ENCODE measurements at places on chromosomes 12 and 14.
A peak's percentile ranks its signal among the peaks of the same experiment; 100 is the strongest.

GRCh38 chr12:95336387-95337067 lies 118.9 kb downstream of the VEZT start:
- DNase-seq, result peak; percentile 50

DNA sequence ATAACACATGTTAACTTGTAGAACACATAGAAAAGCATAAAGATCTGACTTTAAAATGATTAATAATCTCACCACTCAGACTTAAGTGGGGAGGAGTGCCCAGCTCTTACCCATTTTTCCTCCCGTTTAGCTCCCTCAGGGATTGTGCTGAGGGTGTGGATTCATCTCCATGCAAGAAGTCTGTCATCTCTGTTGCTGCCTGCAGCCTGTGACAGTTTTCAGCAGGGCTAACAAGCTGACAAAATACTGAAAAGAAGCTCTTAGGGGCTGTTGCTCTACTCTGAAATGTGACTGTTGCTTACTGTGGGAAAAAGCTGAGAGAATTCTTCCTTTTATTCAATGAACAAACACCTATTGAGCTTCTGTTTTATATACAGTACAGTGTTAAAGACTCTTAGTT lies 216.2 kb downstream of the CPNE8 start:
- DNase-seq, result no peak

GRCh38 chr12:31507966-31508365 lies 83.0 kb downstream of the DENND5B start:
- no peak for DNase-seq

GRCh38 chr12:47328831-47329545 lies 249.2 kb upstream of the AMIGO2 start:
- no peak for DNase-seq

DNA sequence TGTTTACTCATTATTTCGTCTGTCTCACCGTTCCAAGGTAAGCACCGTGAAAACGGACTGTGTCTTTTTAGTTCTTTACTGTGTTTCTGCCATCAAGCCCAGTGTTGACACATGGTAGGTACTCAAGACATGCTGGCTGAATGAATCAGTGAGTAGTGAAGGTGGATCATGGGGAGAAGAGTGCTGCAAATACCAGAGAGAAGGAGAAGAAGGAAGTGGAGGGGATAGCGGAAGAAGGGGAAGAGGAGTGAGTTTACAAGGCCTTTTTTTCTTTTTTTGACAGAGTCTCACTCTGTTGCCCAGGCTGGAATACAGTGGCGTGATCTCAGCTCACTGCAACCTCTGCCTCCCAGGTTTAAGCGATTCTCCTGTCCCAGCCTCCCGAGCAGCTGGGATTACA lies 54.6 kb downstream of the ETV6 start:
- DNase-seq, result no peak

GRCh38 chr14:92577321-92577742 lies 63.8 kb downstream of the RIN3 start:
- DNase-seq, result no peak

DNA sequence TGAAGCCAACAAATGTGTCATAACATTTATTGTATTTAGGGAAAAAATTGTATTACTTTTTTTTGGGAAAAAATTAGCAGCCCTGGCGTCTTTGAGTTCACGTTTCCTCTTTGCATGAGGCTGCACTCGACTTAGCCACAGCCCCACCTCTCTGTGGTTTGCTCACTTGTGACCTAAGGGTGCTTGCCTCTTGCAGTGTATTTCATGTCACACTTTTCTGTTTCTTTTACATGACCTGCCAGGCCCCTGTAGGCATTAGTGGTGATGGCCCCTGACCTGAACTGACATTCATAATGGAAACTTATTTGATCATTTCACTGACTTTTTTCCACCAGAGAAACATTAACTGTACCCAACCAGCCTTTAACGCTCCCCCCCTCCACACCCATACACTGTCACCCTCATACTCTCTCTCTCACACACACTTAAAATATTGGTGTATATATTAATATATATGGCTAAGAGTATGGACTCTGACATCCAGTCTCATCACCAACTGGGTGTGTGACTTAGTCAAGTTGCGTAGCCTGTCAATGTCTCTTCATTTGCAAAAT lies 122.9 kb downstream of the PRKCH start:
- no peak for DNase-seq

- no peak for DNase-seq
Observed at GRCh38 chr12:12683136-12683697, 12.8 kb downstream of the GPR19 start.

- DNase-seq, result no peak
Observed at GRCh38 chr14:97264516-97265230, 467.5 kb downstream of the VRK1 start.

GRCh38 chr12:30613119-30613830 lies 82.4 kb downstream of the IPO8 start:
- no peak for DNase-seq

- DNase-seq, result peak; percentile 30
Observed at GRCh38 chr14:59020382-59020781, 168.1 kb upstream of the DAAM1 start.

DNA sequence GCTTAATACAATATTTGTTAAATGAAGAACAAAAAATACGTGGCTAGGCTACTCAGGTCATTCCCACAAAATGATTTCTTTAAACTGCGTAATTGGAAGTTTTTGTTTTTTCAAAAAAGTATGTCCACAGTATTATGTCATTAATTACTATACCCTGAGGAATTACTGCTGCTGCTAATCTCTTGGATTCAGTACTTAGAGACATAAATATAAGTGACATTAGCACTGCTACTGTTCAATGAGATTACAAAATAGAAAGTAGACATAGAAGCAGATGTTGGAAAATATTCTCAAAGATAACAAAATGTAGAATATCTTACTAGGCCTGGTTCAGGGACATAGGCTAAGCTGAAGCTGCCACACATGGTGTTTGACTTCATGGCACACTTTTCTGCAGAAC lies 36.3 kb downstream of the HMGA2 start:
- no peak for DNase-seq

- no peak for DNase-seq
Observed at GRCh38 chr14:21840765-21841164, 167.1 kb upstream of the OR4E1 start.

DNA sequence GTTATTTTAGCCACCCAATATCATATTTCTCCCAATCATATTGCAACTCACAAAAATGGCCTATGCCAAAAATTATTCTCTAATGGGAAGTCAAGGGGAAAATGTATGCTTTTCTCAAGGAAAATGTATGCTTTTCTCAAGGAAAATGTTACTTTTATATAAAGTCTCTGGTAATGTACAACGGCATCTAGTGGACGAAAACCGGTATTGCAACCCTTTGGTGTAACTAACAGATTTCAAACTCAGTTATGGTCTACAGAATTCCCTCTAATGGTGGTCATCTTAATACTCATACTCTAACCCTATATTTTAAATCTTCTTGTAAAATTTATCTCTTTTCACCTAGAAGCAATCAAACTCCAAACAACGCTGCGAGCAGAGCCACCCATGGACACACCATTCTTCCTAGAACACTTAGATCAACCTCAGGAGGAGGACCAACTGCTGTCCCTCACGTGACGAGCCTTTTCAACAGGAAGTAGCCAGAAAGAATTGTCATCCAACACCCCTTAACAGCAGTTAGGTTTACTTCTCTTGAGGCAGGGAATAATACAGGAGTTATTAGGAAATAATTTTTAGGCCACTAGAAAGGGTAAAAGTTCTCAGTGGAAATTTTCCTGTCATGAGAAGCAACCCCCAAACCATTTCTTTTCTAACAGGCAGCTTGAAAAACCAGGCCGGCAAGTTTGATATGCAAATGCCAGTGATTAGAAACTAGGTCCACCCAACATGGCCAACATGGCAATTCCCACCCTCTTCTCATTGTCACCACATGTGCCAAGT lies 20.1 kb downstream of the APOBEC1 start:
- no peak for DNase-seq

- DNase-seq, result no peak
Observed at GRCh38 chr14:54782751-54783659, 119.6 kb downstream of the GCH1 start.

DNA sequence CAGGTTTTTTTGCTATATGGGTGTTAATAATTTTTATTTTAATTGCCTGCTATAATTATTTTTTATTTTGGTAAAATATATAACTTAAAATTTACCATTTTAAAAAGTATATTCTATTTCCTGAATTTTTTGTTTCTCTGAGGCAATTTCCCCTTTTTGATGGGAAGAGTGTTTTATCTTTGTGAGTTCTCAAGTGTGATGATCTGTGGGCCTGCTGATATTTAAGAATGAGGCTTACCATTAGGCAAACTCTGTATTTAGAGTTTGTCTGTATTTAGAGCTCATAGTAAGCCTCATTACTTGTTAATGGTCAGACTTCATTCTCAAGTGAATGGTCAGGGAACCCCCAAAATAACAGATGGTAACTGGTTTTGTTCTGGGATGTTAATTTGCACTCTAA lies 48.0 kb downstream of the WNK1 start:
- DNase-seq, result no peak

GRCh38 chr12:107369006-107369405 lies 275.7 kb upstream of the CRY1 start:
- no peak for DNase-seq

- DNase-seq, result no peak
Observed at GRCh38 chr14:68946489-68946822, 32.6 kb downstream of the ACTN1 start.

GRCh38 chr12:13509740-13510139 lies 313.2 kb downstream of the EMP1 start:
- no peak for DNase-seq

DNA sequence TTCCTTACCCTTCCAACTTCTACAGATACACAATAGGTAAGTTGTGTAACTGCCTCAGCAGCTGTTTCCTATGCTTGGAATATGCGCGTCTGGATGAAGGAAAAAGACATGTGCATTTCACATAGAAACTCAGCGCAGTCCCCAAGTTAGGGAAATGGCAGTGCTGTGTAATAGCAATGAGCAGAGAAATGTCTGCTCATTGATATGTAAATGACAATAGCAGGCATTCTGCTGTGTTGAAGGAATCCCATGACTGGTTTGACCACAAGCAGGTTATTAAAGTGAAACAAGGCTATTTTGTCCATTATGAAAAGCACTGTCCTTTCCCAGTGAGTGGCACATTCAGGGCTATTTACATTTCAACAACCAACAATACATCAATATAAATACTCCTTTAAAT lies 106.6 kb downstream of the BTG1 start:
- no peak for DNase-seq

DNA sequence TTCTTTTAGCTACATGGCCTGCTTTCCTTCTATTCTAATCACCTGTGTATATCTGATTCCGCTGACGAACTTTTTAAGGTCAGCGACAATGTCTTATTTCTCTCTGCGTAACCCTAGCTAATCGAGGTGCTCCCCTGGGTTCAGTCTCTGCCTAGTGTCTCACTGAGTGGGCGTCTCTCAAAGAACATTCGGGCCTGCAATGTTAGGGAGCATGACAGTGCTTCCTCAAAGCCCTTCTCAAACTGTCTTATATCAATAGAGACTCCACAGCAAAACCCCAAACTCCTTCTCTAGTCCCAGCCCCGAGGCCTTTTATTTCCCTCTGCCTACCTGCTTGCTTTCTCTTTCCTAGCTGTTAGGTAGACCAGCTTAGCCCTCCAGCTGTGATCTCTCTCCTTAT lies 13.7 kb upstream of the RPS6KL1 start:
- DNase-seq, result no peak

DNA sequence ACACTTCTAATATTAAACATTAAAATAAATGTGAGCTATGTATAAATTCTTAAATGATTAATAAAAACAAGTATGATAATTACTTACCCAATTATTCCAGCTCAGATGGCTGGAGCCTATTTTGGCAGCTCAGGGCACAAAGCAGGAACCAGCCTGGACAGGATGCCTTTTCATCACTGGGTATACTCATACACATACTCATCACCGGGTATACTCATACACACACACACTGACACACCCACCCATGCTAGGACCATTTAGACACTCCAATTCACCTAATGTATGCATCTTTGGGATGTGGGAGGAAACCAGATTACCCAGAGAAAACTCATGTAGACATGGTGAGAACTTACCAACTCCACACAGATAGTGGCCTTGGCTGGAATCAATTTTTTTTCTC lies 57.9 kb upstream of the CNOT2 start:
- DNase-seq, result no peak

DNA sequence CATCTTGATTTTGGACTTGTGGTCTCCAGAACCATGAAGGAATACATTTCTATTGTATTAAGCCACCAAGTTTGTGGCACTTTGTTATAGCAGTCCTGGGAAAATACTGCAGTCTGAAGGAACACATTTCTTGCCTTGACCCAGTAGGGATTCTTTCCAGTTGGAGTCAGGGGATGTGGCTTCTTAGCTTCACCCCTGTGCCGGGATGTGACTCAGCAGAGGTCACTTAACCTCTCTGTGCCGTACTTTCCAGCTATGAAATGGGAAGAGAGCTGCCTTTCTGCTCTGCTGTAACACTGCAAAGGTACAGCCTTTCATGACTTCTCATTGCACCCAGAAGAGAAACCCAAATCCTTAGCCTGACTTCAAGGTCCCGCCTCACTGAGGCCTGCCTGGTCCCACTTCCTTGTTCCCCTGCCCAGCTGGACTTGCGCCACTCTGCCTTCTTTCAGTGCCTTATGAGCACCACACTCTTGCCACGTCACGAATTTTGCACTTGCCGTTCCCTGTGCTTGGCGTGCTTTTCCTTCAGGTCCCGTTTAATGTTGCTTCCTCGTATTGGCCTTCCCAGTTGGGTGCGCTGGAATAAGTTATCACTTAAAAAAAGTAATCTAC lies 24.2 kb downstream of the CHST11 start:
- DNase-seq, result no peak

GRCh38 chr12:6178981-6179761 lies 21.0 kb upstream of the CD9 start:
- DNase-seq, result no peak

GRCh38 chr12:56714431-56714929 lies 10.6 kb downstream of the NACA start:
- no peak for DNase-seq

- no peak for DNase-seq
Observed at GRCh38 chr14:75010472-75011093, 7.9 kb downstream of the EIF2B2 start.

DNA sequence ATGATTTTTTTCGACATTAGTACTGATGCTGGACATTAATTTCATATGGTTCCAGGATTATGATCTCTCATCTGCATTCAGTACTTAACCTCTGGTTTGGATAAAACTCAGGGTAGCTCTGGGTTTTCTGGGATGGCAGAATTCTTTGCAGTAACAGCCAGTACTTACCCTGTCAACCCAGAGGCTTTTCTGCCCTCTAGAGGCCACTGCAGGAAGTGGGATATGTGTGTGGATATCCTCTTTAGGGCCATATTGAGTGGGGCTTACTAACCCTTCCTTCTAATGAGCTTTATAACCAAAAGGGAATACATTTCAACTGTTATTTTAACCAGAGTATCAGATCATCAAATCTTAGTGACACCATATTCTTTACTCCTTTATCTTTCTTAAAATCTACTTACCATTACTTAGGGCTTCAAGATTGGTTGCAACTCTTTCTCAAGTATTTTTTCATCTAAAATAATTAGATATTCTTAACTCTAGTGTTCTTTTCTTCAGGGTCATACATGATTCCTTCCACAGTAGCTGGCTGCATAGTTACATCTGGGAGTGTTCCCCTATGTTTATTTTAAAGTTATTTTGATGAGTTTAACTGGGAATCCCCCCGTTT lies 488.0 kb upstream of the STXBP6 start:
- DNase-seq, result peak; percentile 22

- DNase-seq, result no peak
Observed at GRCh38 chr14:98170575-98170974, 1101.4 kb downstream of the BCL11B start.

All from NCI-H524 treated with DMSO at 0.1 percent for 48 hours (cell line).